ENCODE measurements at places on chromosomes 7 and 10.

- no peak for DNase-seq
Measured at GRCh38 chr10:381805-382204, 246.6 kb downstream of the ZMYND11 start.

- no peak for DNase-seq
Measured at GRCh38 chr10:125291836-125292235, 131.5 kb upstream of the CTBP2 start.

GRCh38 chr7:115709664-115710063 is 320.9 kb downstream of the TFEC start:
- no peak for DNase-seq

DNA sequence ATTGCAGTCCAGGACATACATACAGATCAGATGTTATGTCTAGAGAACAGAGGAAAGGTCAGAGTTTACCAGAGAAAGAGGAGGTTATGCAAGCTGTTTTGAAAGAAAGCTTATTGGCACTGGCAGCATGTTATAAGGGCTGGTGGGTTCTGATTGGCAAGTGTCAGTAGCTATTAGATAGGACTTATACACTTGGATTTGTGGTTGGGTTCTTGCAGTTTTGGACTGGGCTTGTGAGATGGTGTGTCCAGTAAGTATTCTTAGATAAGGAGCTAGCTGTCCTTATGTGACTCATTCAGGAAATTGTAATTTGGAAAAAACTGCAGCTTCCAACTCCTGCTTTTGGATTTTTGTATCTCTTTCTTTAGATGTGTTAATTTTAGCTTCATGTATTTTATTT is 130.7 kb upstream of the NAMPT start:
- DNase-seq = no peak

DNA sequence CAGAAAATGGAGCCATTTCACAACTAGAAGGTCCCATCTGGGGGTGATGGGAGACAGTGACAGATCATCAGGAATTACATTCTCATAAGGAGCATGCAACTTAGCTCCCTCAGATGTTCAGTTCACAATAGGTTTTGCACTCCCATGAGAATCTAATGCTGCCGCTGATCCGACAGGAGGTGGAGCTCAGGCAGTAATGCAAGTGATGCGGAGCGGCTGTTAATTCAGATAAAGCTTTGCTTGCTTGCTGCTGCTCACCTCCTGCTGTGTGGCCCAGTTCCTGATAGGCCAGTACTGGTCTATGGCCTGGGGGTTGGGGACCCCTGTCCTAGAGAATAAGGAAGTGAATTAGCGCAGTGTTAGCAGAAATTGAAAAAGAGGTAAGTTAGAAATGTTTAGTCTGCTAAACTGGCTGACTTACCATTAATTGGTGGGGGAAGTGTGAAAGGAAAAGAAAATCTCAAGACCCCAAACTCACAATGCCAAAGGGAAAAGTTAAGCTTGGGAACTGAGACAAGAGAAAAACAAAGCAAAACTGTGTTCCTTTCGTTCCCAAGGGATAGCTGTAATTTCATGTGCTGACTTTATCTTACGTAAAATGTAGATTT is 76.4 kb downstream of the LYZL2 start:
- peak; percentile 34 for DNase-seq
